ENCODE measurements at places on chromosomes 16 and 17.

DNA sequence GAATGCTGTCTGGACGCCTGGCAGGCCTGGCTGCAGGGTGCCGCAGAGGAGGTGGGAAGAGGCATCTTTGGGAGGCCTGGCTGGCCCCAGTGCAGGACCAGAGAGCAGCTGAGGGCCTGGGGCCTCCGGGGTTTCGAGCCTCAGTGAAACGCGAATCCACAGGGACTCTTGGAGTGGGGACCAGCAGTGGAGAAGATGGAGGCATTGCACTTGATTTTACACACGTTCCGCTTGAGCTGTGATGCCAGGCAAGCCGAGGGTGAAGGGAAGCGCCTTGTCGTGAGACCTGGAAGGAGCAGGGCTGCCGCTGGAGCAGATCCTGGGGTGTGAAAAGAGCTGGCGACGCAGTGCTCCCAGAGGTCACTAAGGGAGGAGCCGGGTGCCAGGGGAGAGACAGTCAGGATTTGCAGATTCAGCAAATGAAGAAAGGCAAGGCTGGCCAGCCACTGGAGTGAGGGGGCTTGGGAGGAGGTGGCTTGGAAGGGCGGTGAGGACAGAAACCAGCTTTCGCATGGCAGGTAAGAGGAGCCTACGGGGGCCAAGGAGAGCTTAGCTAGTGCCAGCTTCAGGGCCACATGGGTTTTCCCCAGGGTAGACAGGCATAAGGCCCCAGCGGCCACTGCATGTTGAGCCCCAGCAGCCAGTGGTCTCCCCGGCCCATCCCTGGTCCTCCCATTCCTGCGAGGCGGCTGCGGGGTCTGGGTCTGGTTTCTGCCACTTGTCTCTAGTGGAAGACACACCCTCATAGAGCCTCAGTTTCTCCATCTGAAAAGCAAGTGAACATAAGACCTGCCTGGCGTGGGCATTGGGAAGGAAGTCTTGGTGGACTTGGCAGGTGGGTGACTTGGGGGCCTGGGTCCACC is 175.2 kb upstream of the CHMP6 start:
- DNase-seq: no peak

DNA sequence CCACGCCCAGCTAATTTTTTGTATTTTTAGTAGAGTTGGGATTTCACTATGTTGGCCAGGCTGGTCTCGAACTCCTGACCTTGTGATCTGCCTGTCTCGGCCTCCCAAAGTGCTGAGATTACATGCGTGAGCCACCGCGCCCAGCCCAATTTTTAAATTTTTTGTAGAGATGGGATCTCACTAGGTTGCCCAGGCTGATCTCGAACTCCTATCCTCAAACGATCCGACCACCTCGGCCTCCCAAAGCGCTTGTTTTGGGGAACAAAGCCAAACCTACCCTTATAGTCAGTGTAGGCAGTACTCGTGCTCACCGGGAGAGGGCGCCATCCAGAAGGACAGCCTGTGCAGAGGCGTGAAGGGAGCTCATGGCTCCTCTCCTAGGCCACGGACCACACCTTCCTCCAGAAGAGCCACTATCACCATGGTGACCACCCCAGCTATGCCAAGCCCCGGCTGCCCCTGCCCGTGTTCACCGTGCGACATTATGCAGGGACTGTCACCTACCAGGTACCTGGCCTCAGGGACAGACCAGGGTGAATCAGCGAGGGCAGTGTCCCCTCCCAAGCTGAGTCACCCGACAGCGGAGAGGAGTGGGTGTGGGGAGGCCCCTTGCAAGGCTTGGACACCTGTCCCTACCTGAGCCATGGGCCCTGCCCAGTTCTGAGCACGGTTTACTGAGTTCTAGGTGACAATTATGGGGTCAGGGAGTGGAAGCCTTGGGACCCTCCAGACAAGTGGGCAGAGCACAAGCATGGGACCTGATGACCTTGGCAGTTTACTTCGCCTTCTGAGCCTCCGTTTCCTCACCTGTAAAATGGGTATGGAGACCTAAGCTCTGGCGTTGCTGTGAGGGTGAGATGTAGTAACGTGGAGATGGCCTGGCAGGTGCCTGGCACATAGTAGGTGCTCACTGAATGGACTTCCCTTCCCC is 13.7 kb downstream of the MYO15B start:
- DNase-seq: no peak

DNA sequence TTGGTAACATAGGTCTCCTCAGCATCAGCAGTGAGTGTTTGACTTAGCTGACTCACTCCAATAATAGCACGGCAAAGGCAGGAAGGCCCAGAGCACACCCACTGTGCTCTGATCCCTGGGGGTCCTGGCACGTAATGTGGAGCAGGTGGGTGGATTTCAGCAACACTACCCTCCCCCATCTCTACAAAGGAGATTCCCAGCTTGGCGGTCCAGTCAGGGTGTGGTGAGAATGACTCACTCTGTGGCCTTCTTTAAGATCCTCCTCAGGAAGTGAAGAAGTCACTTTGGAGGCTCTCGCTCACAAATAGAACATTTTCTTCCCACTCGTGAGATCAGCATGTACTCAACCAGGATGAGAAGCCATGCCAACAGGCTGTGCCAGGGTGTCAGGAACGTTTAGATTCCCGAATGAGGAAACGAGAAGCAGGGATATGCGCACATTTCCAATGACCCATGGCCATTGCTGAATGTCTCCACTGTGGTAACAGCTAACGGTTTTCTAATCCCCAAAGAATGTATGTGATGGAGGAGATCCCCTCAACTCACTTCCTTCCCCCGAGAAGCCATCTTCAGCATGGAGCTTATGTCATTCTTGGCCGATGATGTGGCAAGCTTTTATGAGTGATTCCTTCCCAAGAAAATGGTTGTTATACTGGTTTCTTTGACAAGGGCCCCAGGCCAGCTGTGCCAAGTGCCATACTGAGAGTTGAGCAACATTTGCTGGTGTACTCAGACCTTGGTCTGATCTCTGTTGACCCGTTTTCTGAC is 365.2 kb downstream of the C16orf95 start:
- no peak for DNase-seq

DNA sequence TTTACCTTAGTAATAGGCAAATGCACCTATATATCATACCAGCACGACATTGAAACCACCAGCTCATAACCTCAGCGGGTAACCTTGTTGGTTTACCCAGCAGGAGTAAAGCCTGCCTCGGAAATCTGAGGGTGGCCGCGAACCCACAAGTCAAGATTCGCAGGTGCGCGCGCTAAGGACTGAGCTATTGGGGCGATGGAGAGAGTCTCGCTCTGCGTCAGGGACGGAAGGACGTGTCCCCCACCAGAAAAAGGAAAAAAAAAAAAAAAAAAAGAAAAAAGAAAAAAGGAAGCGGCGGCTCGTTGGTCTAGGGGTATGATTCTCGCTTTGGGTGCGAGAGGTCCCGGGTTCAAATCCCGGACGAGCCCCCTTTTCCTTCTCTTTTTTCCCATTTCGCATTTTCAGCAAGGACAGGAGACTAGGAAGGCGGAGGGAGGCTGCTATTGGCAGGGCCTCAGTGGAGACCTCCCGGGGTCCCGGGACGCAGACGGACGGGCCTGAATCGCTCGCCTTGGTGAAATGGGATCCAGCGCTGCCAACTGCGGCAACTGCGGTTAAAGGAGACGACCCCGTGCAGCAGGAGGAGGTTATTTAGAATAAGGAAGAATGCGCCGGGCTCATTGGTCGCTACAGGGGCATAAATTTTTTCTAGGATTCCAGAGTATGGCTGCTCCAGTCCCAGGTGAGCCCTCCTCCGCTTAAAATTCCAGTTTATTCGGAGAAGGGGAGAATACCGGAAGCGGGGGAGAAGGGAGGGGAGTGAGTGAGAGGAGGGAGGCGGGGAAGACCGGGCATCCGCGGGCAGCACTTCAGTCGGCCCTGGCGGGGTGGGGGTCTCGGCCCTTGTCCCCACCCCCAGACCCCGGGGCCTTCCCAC is at the start of gene OR1F1:
TSS of gene OR1F1 (plus strand) at position 407 of the 877 bp plus-strand sequence.
- DNase-seq: no peak

GRCh38 chr17:57009737-57010445 is 32.0 kb downstream of the SCPEP1 start:
- peak; percentile 15 for DNase-seq

DNA sequence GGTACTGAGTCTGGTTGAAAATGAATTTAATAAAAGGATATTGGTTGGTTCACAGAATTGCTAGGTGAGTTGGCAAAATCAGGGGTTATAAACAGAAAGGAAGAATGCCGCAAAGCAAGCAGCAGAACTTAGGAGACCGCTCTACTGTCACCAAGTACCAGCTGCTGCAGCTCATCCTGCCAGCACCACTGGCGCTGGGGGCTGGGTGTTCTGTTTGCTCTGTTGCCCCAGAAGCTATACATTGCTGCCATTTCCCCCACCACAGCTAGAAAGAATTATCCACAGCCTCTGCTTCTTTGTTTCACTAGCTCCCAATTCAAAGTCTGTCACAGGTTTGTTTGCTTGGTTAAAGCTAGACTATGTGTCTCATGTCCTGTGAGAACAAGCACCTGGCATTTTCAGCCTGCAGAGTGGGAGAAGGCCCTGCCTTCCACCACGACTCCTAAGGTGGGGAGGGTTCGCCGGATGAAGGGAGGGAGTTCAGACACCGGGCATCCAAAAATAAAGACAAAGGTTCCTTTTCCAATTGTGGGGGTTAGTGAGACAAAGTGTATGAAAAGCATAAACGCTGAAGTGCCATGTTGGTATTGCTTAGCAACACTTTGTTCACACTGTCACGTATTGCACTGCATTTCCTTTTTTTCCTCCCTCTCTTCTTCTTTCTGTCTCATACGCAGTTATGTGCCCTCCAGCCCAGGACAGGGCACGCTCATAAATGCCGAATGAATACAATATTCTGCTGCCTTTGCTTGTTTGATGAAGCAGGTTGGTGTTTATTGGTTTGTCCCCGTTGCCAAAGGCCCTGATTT is 9.6 kb upstream of the CPD start:
- DNase-seq: no peak

DNA sequence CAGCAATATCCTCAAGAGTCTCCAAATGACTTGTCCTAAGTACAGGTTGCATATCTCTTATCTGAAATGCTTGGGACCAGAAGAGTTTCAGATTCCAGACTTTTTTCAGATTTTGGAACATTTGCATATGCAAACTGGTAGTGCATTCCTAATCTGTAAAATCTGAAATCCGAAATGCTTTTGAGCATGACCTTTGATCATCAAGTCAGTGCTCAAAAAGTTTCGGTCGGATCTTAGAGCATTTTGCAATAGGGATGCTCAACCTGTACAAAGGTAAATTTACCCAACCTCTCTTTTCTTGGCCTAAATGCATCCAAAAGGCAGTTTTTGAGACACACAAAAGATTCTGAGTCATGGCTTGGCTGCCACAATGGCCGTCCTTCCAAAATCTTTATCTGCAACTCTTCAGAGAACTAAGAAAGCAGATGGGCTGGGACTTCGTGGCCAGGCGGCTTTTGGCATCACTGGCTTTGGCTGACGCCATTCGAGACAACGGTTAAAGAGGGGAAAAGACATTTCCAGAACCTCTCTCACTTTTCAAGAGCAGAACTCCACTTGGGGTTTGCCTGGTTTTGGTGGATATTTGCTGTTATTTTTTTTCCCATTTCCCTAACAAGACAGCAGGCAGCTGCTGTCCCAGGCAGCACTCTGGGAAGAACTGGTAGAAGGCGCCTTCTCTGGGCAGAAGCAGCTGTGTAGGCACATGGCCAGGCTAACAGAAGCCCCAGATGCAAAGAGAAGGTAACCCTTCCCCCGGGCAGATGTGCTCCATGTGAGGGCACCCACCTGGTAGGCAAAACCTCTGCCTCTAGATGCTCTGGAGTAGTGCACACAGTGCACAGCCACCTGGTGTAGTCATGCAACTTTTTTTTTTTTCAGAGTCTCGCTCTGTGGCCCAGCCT is 8.9 kb downstream of the CPPED1 start:
- no peak for DNase-seq

GRCh38 chr17:50279181-50279526 is 4.9 kb downstream of the TMEM92 start:
- no peak for DNase-seq

DNA sequence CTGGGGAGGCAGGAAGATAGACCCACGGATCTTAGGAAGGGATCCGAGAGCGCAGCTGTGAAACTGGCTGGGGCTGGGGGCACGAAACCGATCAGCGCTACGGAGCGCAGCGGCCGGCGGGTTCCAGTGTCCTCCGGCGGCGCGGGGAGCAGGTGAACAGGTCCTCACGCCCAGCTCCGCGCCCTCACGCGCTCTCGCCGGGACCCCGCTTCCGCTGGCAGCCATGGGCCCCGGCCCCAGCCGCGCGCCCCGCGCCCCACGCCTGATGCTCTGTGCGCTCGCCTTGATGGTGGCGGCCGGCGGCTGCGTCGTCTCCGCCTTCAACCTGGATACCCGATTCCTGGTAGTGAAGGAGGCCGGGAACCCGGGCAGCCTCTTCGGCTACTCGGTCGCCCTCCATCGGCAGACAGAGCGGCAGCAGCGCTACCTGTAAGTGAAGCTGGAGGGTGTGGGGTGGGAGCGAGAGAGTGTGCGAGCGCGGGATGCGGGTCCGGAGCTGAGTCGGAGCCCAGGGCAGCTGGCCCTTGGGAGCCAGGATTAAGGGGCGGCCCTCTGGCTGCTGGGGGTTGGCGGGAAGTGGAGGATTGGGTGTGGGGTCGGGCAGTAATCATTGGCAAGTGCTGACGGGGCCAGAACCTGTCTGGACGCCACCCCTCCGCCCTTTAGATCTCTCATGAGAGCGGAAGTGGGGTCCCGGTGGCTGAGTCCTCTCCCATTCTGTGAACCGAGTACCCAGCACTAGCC is 479 bp downstream of the ITGA3 start:
- DNase-seq: peak; percentile 73

DNA sequence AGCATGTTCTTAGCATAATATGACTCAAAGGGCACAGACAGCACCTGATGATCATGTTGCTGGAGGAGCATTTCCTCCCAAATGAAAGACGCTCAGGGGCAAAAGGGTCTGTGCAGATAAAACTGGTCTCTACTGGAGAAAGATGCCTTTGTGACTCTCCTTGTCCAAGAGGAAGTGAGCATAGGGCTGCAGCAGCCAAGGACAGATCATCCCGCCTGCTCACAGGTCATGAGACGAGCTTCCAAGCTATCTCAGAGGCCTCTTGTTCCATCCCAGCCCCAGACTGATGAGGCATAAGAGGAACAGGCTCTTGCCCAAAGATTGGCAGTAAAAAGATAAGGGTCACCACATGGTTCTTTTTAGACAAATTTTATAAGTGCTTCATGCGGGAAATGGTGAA is 141.8 kb downstream of the KATNIP start:
- DNase-seq: no peak

- DNase-seq: no peak
Measured at GRCh38 chr17:8022360-8023003, 16.4 kb upstream of the ALOX15B start.

GRCh38 chr17:40564883-40565768 is at the start of gene CCR7:
Gene CCR7, minus strand, starts transcription at chr17:40565472. Its CDS starts 63 bp downstream, at chr17:40565409.
- no peak for DNase-seq

DNA sequence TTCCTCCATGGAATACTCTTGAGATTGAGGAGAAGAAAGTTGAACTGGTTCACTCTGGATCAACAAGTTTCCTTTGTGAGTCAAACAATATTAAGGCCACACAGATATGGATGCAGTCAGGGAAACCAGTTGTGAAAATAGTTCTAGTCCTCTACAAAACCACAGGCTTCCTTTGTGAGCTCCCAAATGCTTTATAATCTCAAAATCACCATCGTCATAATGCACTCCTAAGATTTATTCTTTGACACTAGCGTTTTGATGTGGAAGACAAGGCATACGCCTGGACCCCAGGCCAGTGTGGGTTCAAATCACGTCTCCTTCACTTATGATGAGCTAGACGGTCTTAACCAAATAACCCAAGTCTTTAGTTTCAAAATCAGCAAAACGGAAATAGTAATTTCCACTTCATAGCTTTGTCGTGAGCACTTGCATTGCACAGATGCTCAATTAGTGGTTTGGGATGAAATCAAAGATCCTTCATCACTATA is 142.6 kb downstream of the STX8 start:
- DNase-seq: no peak

- no peak for DNase-seq
Measured at GRCh38 chr17:48842746-48843145, 11.9 kb downstream of the CALCOCO2 start.

All from NCI-H2107 (cell line).